LHCN-M2 (cell line): ENCODE measurements at places on chromosomes 2 and 18. TPM values are rescaled to one million over a fixed set of nuclear protein-coding genes. Genes with fewer than 3 reads are reported as not detected.

GRCh38 chr18:3653851-3654441 lies 204.0 kb downstream of the TGIF1 start:
- no peak for DNase-seq

- no peak for DNase-seq
Measured at GRCh38 chr2:23420840-23421476, 36.0 kb downstream of the KLHL29 start.

- no peak for DNase-seq
Measured at GRCh38 chr2:210762604-210763588, 206.5 kb downstream of the CPS1 start.

DNA sequence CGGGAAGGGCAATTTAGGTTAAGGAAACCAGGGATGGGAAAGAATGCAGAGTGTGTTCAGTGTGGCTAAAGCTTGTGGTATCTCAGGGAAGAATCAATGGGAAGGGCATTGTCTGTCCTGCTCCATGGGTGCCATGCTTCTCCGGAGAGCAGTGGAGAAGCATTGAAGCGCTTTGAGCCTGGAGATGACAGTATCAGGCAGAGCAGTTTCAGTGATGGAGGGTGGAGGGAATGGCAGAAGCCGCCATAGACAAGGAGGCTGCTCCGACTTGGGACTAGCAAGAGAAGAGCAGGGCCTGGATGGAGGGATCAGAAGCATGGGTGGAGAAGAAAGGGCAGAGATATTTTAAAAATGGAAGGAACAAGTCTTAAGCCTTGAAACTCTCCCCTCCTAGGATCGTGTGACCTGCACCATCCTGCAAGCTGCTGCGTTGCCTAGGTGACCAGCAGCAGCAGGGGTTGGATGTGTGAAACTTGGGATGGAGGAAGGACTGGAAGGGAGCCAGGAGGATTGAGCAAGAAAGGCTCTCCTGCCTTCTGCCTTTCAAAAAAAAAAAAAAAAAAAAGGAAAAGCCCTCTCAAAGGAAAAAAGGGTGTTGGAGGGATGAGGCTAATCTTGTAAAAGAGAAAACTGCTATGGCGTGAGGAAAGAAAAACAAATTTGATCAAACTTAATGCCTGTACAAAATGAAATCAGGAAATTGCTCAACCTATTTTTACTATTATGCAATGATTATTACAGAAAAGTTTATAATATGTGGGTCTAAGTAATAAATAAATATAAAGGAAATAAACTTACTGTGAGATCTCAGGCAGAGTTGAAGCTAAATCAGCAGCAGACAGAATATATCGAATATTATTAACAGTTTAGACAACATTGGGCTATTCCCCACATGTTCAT lies 493.8 kb upstream of the NRP2 start:
- peak; percentile 70 for DNase-seq

- DNase-seq, result peak; percentile 62
Measured at GRCh38 chr2:142857256-142858164, 20.0 kb upstream of the KYNU start.

DNA sequence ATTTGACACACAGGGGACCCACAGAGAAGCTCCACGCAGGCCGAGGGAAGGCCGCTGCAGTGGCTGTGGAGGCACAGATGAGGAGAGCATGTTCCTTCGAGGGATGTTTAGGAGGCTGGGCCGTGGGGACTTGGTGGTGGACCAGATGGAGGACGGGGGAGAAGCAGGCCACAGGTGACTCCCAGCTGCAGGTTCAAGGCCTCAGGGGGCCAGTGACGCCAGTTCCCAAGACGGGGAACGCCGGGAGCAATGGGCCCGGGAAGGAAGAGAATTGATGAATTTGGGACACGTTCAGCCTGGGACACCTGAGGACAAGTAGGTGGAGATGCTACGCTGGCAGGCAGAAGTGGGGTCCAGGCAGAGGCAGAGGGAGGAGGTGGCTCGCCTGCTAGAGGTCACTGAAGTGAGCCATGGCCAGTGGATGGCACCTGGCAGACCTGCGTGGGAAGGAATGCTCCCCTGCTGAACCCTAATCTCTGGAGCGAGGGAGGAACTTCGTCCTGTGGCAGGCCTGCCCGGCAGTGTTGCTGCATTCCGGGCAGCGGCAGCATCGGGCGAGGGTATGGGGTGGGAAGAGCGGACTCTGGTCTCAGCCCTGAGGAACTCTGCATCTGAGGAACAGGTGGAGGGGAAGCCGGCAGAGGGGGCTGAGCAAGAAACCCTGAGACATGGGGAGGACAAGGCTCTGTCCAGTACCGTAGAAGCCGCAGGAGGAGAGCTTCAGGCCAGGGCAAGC lies 25.2 kb upstream of the HPCAL1 start:
- DNase-seq, result no peak

DNA sequence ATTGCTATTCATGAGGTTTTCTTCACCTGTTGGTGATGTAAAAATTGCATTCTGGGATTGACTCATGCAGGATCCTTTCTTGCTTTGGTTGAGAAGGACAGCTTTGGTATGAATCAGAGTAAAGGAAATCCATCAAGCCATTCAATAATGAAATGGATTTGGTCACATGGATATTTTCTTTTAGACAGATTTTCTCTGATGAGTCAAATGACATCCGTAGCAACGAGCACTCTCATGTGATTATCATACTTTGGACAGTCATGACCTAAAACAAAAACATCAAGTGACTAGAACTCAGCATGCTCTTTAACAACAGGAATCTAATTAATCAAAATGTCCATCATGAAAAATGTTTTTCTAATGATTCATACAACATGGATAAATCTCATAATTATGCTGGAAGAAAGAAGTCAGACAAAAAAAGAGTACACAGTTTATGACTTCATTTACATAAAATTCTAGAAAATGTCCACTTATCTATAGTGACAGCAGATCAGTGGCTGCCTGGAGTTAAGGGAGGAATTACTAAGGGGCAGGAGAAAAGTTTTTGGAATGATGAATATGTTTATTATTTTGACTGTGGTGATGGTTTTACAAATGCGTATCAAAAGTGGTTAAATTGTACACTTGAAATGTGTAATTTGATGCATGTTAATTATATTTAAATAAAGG lies 30.7 kb downstream of the TRAK2 start:
- peak; percentile 84 for DNase-seq

DNA sequence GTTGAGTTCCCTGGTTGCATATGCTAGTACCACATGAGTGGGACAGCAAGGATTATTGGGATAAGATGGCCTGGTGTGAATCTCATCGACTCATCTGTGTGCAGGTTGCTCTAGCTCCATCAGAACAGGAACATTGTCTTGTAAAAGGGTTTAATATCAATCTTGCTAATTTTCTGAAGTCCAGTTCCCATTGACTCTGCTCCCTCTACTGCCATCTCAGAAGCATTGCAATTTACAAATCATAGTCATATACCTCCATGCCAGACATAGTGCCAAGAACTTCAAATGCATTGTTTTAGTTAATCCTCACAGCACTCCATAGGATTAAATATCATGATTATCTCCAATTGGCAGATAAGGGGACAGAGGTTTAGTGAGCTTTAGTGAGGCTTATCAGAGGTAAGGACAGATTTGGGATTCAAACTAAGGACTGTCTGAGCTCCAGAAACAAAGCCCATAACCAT lies 4.8 kb upstream of the STAT4 start:
- DNase-seq, result peak; percentile 47

DNA sequence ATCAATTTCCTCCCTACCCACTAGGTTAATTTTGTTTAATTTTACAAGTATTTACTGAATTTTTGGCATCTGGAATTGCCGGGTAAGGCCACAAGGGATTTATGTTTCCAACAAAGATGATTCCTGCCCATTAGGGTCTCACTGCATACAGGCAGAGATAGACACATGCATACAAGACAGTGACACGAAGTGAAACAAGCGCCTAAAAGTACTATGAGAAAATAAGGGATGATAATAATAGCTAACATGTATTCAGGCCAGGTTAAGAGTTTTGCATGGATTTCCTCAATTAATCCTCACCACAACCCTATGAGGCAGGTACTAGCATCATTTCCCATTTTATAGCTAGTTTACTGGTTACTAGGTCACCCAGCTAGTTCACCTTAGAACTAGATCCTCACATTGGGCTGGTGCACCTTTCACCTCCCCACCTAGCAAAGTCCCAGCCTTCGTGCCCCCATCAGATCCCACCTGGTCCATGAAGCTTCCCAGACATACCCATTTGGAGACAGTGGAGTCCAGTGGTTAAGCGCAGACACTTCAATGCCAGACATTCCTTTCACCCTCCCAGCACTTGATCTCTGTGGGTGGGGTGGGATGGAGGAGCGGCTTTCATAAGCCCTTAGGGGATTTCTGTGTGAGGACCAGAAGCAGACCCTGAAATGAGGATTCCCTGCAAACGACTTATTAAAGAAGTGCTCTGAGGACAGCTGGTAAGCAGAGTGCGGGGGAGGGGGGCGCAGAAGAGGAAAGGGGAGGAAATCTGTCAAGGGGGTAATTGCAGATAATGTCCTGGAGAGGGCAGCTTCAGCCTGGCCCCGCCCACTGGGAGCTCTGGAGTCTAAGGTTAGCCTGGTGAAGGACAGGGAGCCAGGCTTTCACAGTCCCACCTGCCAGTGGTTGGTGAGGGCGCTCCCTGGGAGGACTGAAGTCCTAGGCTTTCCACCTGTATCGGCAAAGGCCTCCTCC lies 5.8 kb upstream of the DGUOK start:
- DNase-seq, result no peak

DNA sequence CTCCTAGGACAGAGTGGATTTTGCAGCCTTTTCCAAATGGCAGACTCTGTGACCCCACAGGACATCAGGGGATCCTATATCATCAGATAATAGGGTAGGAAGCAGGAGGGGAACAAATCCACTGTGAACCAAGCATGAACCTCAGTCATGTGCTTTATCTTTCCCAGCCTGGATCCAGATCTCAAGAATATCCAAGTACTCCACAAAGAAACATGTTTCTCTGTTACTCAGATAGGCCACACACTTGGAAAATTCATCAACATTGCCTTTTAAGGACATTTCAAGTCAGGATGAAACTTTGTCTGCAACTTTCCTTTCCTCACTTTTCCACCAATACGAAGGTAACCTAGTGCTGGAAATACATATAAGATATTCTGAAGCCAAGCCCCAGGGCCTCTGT lies 85.8 kb downstream of the RDH14 start:
- DNase-seq, result no peak

- DNase-seq, result peak; percentile 58
Measured at GRCh38 chr2:237581751-237582746, 8.5 kb downstream of the RAB17 start.

DNA sequence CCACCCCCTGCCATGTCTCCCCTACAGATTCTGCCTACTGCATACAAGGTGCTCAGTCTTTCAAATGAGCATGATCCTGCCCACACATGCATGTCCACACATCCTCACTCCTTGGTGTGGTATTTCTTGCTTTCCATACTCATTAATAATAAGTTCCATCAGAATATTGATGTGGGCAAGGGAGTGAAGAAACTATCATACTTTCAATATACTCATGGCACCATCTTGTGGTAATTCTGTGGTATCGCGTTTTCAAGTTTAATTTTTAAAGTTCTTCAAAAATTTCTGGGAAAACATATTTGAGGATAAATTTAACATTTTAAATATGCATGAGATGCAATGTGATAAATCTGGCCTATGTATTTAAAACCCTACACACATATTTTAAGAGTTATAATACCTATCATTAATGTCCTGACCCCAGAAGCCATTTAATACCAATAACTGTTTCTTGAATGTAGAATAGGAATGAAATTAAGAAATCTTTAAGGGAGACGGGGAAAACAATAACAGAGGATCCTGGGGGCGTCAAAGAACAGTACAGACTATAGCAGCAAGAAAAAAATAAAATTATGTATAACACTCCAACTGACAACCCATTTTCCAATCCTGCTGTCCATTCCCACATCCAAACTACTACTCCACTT lies 110.1 kb downstream of the ZNF385B start:
- DNase-seq, result peak; percentile 35

DNA sequence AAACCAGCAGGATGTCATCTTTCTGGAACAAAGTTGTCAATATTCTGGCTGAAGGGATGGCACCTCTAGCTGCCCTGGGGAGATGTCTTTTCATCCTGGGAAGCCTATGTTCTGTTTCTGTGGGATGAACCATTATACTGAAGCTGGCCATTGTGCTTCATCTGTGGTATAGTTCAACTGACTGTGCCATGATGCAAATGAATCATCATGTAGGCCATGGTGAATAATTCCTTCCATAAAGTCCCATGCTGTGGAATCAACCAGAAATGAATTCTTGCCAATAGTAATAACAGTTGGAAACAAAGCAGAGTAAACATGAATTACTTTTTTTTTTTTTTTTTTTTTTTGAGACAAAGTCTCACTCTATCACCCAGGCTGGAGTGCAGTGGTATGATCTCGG lies 64.1 kb upstream of the CNGA3 start:
- peak; percentile 57 for DNase-seq

- DNase-seq, result peak; percentile 80
Measured at GRCh38 chr2:191218292-191218898, 26.8 kb upstream of the MYO1B start.

DQX1 gene
- not detected in 2 replicates for total RNA-seq

TMEM247 gene
- total RNA-seq, result not detected in 2 replicates

NGEF gene
- total RNA-seq, result 0.26 and 0.34 TPM in 2 replicates

TRIM43 gene
- not detected in 2 replicates for total RNA-seq

FAM228A gene
- not detected in 2 replicates for total RNA-seq

CREB1 gene
- 23.1 and 37.2 TPM in 2 replicates for total RNA-seq

RND3 gene
- total RNA-seq, result 96.0 and 133 TPM in 2 replicates

GATA6 gene
- 0.06 TPM in 1 of 2 replicates, not detected in the other for total RNA-seq

LYG2 gene
- not detected in 2 replicates for total RNA-seq

CABLES1 gene
- total RNA-seq, result 7.1 and 8.3 TPM in 2 replicates

MATN3 gene
- total RNA-seq, result 6.9 and 8.2 TPM in 2 replicates

NT5C1B gene
- total RNA-seq, result not detected in 2 replicates

KCNF1 gene
- 0.19 and 0.29 TPM in 2 replicates for total RNA-seq

SLC4A3 gene
- 2.8 and 2.9 TPM in 2 replicates for total RNA-seq

HJURP gene
- total RNA-seq, result 123 and 124 TPM in 2 replicates
